ENCODE measurements at places on chromosomes 5 and 9.
A peak's percentile ranks its signal among the peaks of the same experiment; 100 is the strongest.

DNA sequence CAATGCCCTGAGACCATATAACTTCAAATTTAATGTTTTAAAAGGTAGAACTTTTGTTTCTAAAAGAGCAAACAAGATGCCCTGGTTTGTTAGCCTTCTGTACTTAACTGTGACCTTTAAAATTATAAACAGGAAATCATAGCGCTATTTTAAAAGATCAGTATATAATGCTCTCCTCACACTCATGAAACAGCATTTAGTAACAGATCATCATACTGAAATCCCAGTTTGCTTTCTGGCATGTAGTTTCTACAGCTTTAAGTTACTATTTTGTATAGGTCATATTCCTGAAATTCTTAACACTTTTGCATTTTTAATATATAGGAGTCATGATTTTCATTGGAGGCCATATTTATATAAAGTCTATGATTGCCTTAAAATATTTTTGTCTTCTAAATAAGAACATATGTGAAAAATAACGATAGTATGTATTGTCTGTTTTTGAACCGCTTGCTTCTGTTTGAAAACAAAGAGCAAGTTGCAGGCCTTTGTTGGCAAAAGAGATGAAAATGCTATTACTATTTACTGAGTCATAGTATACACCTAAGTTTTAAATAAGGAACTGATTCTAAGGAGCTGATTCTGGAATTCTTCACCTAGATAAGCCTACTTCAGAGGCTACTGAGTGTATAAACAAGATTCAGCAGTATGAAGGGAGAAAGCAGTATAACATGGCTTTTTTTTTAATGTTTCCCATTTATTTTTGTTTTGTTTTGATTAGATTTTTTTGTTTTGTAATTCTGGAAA is 20.5 kb downstream of the SRFBP1 start:
- H3K27ac ChIP-seq: peak overlapping the region; percentile 28
- H3K27me3 ChIP-seq: no peaks in the 10 kb centered on the region
- peaks cover 14% of the 10 kb centered on the region for H3K4me1 ChIP-seq
- H3K36me3 ChIP-seq: no peaks in the 10 kb centered on the region

DNA sequence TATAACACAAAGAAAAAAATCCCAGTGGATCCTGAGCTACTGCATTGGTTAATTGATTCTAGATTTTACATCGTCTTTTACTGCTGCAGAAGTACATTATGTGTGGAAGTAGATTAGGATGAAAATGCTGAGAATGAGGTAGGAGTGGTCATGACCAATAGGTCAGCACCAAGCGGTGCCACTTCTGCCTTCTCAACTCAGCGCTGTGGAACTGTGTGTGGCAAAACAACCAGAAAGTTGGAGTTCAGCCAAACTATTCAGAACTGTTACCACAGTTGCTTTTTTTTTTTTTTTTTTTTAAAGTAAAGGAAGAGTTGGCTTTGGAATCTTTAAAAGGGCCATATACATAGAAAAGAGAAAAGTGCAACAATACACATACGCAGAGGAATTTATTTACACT is 24.2 kb downstream of the POU5F2 start:
- H3K36me3 ChIP-seq: no peaks in the 10 kb centered on the region
- no peaks in the 10 kb centered on the region for H3K4me1 ChIP-seq
- H3K27me3 ChIP-seq: no peaks in the 10 kb centered on the region
- DNase-seq: no peak
- no peak overlapping the region for H3K4me3 ChIP-seq

DNA sequence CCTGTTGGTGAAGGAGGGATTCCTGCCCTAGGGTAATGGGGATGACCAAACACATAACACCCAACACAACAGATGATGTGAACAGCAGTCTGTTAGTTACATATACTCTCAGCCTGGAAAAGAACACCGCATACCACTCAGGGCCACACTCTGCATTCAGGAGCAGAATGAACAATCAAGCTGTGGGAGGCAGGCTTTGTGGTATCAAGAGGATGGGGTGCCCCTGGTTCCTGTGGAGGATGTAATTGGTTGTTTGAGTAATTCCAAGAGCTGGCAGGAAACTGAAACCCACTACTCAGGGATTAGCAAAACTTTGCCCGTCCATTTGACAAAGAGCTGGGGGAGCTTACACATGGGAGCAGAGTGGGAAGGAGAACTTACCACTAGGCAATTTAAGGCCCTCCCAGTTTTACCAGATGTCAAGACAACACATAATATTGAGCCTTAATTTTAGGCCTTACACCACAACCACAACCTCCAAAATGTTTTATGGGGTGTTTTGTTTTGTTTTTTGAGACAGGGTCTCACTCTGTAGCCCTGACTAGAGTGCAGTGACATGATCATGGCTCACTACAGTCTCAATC is 15.6 kb upstream of the PRKAA1 start:
- H3K27me3 ChIP-seq: no peaks in the 10 kb centered on the region
- H3K4me1 ChIP-seq: no peaks in the 10 kb centered on the region
- H3K36me3 ChIP-seq: no peaks in the 10 kb centered on the region
- no peak for DNase-seq
- no peak overlapping the region for H3K4me3 ChIP-seq

- no peaks in the 10 kb centered on the region for H3K36me3 ChIP-seq
- H3K4me3 ChIP-seq: no peak overlapping the region
- H3K4me1 ChIP-seq: no peaks in the 10 kb centered on the region
- H3K27ac ChIP-seq: no peak overlapping the region
These were observed 148.8 kb upstream of the ZNF608 start for GRCh38 chr5:124895236-124895635.

DNA sequence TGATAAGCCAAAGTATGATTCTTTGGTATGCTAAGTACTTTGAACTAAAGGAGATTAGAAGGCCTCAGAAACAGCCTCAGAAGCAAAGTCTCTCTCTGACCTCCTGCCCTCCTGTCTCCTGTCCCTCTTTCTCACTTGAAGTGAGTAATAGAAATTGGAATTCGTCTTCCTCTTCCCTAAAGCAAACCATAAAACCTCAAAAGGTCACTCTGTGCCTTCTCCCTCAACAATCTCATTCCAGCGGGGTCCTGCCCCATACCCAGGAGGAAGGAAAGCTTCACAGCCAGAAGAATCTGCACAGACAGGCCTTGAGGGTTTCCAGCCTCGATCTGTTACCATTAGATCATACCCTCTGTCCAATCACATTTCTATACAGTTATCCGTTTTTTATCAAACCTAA is 87.8 kb downstream of the HAPLN1 start:
- H3K27ac ChIP-seq: no peak overlapping the region
- no peaks in the 10 kb centered on the region for H3K4me1 ChIP-seq
- no peaks in the 10 kb centered on the region for H3K27me3 ChIP-seq
- H3K36me3 ChIP-seq: no peaks in the 10 kb centered on the region

DNA sequence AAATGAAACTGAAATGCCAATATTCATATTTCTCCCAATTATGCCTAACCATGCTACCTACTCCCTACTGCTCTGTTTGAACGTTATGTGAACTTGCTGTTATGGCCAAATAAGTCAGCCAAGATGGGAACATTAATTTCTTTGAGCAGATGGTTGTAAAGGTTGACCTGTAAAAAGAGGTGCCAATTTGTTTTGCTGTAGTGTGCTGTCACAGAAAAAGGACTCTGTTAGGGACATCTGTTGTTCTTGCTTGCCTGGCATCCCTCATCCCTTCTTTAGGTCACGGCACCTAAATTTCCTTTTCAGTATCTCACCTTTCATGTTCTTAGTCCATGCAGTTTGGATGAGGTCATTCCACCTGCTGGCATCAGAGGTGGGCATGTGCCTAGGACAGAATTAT is 35.4 kb downstream of the GDNF start:
- no peaks in the 10 kb centered on the region for H3K4me1 ChIP-seq
- no peaks in the 10 kb centered on the region for H3K27me3 ChIP-seq
- no peak for DNase-seq
- no peak overlapping the region for H3K27ac ChIP-seq
- H3K4me3 ChIP-seq: no peak overlapping the region

GRCh38 chr5:135826994-135827671 is 7.3 kb upstream of the SLC25A48 start:
- no peak for DNase-seq
- H3K4me3 ChIP-seq: no peak overlapping the region
- no peaks in the 10 kb centered on the region for H3K4me1 ChIP-seq
- H3K27me3 ChIP-seq: peaks cover 6% of the 10 kb centered on the region

DNA sequence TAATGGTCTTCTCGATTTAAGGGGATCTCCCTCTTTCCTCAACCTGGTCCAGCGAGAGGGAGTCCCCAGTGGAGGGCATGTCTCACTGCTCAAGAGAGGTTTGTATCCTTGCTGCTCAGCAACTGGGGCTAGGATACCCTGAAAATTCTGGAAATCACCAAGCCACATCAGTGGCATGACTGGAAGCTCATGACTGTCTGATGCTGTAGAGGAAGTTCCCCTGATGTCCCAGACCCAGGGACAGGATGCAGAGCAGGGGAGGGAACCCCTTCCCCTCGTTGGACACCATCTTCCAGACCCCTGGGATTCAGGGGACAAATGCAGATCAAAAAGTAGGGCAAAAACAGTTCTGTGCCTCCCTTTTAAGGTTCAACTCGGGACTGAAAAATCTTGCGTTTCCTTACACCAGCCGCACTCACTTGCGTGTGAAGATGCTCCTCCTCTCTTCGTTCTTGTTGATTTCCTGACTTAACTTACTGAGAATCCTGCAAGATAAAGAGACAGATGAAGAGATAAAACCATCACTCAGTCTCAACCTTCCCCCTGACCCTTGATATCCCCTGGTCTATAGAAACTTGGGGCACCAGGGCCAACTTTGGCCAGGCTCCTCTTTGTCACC is 22.1 kb downstream of the LCP2 start:
- H3K4me1 ChIP-seq: peaks cover 45% of the 10 kb centered on the region
- peaks cover 34% of the 10 kb centered on the region for H3K36me3 ChIP-seq
- peak overlapping the region; percentile 32 for H3K27ac ChIP-seq
- no peak overlapping the region for H3K4me3 ChIP-seq

DNA sequence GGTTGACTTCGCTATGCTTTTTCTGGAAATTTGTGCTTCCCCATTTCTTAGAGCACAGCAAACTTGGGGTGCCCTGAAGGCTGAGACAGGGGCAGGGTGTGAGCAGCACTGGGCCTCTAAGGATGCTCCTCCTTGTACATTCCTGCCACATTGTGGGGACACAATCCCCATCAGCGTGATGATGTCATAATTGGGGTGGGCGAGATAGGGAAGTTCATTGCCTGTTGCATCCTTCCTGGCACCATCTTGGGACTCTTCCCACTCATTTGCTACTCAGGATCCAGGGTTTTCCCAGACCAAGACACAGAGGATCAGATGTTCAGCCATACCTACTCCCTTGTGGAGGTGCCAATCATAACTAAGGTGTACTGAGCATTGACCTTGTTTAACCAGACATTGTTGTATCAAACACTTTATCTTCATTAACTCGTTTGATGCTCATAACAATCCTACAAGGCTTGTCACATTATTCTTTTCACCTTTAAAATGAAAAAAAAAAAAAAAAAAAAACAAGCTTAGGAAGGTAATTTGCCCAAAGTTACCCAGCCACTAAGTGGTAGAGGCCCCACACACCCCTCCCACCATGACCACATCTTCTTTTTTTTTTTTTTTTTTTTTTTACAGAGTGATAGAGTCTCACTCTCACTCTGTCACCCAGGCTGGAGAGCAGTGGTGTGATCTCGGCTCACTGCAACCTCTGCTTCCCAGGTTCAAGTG is 87.6 kb downstream of the UGCG start:
- H3K4me3 ChIP-seq: no peak overlapping the region
- no peak overlapping the region for H3K27ac ChIP-seq
- no peaks in the 10 kb centered on the region for H3K27me3 ChIP-seq
- DNase-seq: peak; percentile 17

GRCh38 chr9:92033991-92034390 is 81.2 kb downstream of the SPTLC1 start:
- H3K36me3 ChIP-seq: peaks cover 59% of the 10 kb centered on the region
- H3K4me1 ChIP-seq: no peaks in the 10 kb centered on the region
- no peaks in the 10 kb centered on the region for H3K27me3 ChIP-seq
- H3K4me3 ChIP-seq: no peak overlapping the region

DNA sequence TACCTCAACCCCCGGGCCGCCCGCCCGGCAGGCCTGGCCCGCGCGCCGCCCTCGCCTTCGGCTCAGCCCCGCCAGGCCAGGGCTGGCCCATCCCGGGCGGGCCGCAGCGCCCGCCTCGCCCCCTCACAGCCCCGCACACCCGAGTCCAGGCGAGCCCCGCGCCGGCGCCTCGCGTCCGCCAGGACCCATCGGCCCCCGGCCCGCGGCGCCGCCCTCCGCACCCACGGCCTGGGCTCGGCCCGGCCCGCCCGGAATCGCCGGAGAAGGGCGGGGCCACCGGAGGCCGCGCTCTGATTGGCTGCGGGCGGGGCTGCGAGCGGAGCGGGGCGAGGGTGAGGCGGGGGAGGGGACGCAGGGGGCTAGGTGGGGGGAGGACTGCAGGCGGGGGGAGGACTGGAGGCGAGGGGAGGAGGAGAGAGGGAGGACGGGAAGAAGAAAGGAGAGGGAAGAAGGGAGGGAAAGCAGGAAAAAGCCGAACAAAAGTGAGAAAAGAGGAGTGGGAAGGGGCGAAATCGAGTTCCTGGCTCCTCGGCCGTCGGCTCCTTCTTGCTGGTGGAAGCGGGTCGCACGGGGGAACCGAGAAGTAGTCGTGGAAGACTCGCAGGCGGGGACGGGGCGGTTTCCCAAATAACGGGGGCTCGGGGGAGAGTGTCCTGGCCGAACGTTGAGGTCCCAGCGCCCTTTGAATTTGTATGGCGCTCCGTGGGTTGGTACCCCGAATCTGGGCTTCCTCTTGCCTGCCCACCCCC is 472 bp upstream of the UBTD2 start:
- H3K36me3 ChIP-seq: no peaks in the 10 kb centered on the region
- peaks cover 12% of the 10 kb centered on the region for H3K4me1 ChIP-seq
- DNase-seq: peak; percentile 93
- H3K4me3 ChIP-seq: peak overlapping the region; percentile 92
- no peaks in the 10 kb centered on the region for H3K27me3 ChIP-seq

DNA sequence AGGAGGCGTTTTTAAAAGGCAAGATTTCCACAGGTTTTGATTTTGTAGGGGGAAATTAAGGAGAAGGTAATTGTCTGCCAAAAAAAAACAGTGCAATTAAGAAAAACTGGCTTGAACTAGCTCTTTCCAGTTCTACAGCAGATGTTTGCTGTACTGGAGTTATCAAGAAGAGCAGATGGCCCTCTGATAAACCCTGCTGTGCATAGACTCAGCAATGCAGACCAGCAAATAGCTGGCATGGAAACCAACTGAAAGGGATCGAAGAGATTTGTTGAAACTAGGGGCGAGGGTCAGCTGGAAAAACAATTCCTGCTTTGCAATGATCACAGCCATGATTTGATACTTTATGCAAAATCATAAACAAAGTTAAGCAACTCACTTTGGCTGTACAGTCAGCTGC is 17.8 kb upstream of the BHMT start:
- no peak overlapping the region for H3K4me3 ChIP-seq
- DNase-seq: no peak
- no peak overlapping the region for H3K27ac ChIP-seq

DNA sequence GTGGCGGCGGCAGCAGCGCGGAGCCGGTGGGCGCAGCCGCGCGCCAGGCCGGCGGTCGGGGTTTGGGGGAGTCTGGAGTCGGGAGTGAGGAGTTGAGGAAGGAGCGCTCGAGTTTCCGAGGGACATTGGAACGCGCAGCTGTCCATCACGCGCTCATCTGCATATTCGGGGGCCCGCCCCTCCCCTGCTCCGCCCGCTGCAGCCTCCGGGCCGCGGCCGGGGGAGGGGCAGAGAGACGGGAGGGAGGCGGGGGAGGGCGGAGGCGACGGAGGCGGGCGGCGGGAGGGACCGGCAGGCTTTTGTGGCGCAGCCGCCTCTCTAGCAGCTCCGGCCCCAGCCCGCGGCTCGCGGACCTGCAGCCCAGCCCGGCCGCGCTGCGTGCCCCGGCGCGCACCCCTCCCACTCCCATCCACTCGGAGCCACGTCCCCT is at the start of gene IRX2:
Gene IRX2 (minus strand): TSS at position 86 of the 430 bp plus-strand sequence. CDS start 264 bp downstream, outside the sequence.
- peak; percentile 95 for DNase-seq
- peak within 1 kb of the TSS; percentile 88 for H3K27ac ChIP-seq
- H3K4me1 ChIP-seq: no peaks in the 10 kb centered on the region
- H3K27me3 ChIP-seq: peaks cover 82% of the 10 kb centered on the region

Measured in upper lobe of right lung (tissue), 1 donor.